Neural progenitor cell (in vitro differentiated cells): ENCODE measurements at places on chromosomes 12 and 14.

- DNase-seq = no peak
Observed at GRCh38 chr12:25326326-25326725, 75.6 kb upstream of the KRAS start.

- peak; percentile 5 for DNase-seq
Observed at GRCh38 chr12:80684077-80684495, 23.3 kb upstream of the MYF6 start.

- DNase-seq = no peak
Observed at GRCh38 chr12:19760611-19761010, 321.3 kb downstream of the AEBP2 start.

DNA sequence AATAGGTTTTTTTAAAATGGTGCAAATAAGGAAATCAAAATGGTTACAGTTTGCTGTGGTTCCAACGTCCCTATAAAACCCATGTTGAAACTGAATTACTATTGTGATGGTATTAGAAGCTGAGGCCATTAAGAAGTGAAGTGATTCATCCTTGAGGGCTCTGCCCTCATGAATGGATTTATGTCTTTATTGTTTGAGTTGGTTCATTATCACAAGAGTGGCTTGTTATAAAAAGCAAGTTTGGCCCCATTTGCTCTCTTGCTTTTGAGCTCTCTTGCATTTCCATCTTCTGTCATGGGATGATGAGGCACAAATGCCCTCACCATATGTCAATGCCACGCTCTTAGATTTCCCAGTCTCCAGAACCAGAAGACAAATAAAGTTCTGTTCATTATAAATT is 62.3 kb downstream of the PRKD1 start:
- no peak for DNase-seq

- DNase-seq = no peak
Observed at GRCh38 chr14:103858063-103858781, 10.8 kb upstream of the PPP1R13B start.

GRCh38 chr12:121036810-121037326 is 2.2 kb downstream of the OASL start:
- no peak for DNase-seq

DNA sequence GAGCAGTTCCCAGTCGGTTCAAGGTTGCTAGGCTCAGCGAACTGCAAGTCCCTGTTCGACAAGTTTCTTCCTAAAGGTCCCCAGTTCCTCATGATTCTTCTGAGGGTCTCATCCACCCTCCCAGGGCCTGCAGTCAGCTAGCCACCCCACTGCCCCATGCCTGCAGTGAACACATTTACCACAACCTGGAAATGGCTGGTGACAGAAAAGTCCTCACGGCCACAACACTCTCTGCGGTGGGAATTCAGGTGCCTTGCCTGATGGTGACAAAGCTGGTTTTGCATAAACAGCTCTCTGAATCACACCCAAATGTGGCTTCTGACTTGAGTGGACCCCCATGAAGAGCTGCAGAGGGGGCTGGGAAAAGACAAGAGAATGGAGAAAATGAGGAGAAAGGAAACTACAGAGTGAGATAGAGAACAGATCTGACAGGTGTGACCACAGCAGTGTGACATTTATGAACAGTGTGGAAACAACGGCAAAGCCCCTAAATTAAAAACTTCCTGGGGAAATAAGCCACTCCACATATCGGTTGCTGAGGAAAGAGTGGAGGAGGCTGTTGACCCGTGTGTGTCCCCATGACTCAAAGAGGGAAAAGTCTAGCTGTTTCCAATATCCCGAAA is 1.3 kb upstream of the CD27 start:
- no peak for DNase-seq

DNA sequence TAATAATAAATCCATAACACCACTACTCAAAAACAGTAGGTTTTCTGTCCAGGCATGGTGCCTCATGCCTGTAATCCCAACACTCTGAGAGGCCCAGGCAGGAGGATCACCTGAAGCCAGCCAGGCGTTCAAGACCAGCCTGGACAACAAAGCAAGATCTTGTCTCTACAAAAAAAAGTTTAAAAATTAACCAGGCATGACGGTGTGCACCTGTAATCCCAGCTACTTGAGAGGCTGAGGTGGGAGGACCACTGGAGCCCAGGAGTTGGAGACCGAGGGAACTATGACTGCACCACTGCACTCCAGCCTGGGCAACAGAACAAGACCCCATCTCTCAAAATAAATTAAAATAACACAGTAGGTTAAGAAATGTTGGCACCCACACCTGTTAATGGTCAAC is 44.5 kb upstream of the AP4S1 start:
- DNase-seq = no peak

GRCh38 chr12:124805050-124805449 is 58.6 kb downstream of the SCARB1 start:
- DNase-seq = no peak

DNA sequence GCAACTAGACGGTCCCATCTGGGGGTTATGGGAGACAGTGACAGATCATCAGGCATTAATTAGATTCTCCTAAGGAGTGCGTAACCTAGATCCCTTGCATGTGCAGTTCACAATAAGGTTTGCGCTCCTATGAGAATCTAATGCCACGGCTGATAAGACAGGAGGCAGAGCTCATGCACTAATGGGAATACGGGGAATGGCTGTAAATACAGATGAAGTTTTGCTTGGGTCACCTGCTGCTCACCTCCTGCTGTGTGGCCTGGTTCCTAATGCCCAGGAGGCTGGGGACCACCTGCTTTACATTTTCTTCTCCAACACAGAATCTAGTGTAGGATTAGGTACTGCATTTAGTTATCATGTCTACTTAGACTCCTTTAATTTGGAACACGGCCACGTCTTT is 49.7 kb upstream of the SAV1 start:
- no peak for DNase-seq

DNA sequence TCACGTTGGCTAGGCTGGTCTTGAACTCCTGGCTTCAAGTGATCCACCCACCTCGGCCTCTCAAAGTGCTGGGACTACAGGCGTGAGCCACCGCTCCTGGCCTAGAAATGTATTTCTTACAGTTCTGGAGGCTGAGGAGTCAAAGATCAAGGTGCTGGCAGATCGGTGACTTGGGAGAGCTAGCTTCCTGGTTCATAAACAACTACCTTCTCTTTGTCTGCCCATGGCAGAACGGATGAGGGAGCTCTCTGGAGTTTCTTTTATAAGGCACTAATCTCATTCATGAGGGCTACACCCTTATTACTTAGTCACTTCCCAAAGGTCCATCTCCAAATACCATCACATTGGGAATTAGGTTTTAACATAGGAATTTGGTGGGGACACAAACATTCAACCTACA is 38.9 kb downstream of the SLC17A8 start:
- no peak for DNase-seq

DNA sequence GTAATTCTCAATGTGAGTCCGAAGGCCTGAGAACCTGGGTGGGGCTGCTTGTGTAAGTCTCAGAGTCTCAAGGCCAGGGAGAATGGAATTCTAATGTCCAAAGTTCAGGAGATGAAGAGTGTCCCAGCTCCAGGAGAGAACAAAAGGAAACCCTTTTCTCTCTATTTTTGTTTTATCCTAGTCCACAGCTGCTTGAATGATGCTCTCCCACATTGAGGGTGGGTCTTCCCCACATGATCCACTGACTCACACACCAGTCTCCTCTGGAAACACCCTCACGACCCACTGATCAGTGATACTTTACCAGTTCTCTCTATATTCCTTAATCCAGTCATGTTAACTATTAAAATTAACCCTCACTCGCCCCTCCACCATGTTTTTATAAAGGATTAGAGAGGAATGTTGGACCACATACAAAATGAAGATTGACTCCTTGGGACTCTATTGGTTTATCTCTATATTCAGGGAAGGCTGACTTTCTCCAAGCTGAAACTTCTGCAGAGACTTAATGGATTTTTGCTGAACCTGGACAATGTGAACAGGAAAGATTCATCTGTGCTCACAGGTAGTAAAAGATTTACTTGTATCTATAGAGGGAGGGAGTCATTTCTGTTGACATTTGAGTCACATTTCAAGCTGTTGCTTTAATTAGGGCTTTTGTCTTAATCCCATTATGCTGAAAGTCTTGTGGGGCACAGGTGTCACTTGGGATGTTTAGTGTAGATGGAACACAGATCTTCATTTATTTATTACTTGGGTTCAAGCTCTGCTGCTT is 1061.0 kb upstream of the TMEM132C start:
- DNase-seq = no peak

DNA sequence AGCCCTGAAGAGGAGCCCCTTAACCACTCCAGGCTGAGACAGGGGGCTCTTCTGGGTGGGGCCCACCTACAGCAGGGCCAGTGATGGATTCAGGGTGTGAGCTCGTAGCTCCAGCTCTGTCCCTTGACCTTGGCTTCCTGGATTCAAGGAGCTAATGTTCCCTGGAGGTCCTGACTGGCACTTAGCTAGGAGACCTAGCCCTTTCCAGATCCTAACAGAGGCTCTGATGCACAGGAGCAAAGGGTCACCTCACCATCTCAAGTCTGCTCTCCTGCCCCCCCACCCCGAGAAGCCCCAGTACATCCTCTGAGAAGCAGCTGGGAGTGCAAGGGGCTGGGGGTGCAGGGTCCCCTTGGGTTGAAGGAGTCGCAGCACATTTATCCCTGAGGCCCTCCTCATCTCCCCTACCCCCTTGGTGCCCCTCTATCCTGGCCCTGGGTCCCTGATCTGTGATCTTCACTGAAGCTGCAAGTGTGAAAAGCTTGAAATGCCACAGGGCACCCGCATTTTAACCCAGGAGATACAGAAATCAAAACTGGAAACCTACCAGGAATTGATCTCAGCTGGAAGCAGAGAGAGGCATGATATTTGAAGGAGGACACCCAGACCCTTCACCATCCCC is 2.9 kb downstream of the RIN3 start:
- no peak for DNase-seq

- no peak for DNase-seq
Observed at GRCh38 chr14:102878174-102878969, 44.1 kb upstream of the AMN start.

GRCh38 chr14:69268223-69268622 is 8.3 kb downstream of the GALNT16 start:
- DNase-seq = no peak

- peak; percentile 65 for DNase-seq
Observed at GRCh38 chr12:19186722-19187661, 57.5 kb downstream of the PLEKHA5 start.

GRCh38 chr14:87503711-87504110 is 489.3 kb downstream of the GALC start:
- DNase-seq = no peak

GRCh38 chr12:57872362-57872761 is 25.8 kb upstream of the CTDSP2 start:
- DNase-seq = no peak
